ENCODE measurements at places on chromosomes 7 and 10. TPM values are rescaled to one million over a fixed set of nuclear protein-coding genes. Genes with fewer than 3 reads are reported as not detected.

The ADAMTS14 gene
- 3.3 TPM for total RNA-seq

The GIMAP2 gene
- total RNA-seq = 0.17 TPM

The FOXP2 gene
- 4.2 TPM for total RNA-seq

The IDI2 gene
- not detected for total RNA-seq

The ADRA2A gene
- not detected for total RNA-seq

The GPR37 gene
- total RNA-seq = 4.7 TPM

The STAM gene
- 19.4 TPM for total RNA-seq

The TAS2R41 gene
- total RNA-seq = not detected

The VWDE gene
- total RNA-seq = 0.16 TPM

The SPDYE6 gene
- total RNA-seq = not detected

The ATP5F1C gene
- 234 TPM for total RNA-seq
